ENCODE measurements at places on chromosomes 7 and 10. TPM values are rescaled to one million over a fixed set of nuclear protein-coding genes. Genes with fewer than 3 reads are reported as not detected.

GRCh38 chr10:102431452-102432124, 786 bp downstream of the CUEDC2 start:
- no peaks in the 10 kb centered on the region for H3K36me3 ChIP-seq
- H3K27ac ChIP-seq: no peak overlapping the region
- no peak for DNase-seq
- no peaks in the 10 kb centered on the region for H3K27me3 ChIP-seq

DNA sequence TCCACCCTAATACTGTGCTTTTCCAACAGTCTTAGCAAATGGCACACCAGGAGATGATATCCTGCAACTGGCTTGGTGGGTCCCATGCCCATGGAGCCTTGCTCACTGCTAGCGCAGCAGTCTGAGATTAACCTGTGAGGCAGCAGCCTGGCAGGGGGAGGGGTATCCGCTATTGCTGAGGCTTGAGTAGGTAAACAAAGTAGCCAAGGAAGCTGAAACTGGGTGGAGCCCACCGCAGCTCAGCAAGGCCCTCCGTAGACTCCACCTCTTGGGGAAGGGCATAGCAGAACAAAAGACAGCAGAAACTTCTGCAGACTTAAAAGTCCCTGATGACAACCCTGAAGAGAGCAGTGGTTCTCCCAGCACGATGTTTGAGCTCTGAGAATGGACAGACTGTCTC, 399.0 kb downstream of the CCSER2 start:
- DNase-seq: no peak
- H3K4me1 ChIP-seq: no peaks in the 10 kb centered on the region
- no peak overlapping the region for H3K27ac ChIP-seq
- no peak overlapping the region for H3K4me3 ChIP-seq

- H3K4me1 ChIP-seq: no peaks in the 10 kb centered on the region
- DNase-seq: no peak
- peaks cover 92% of the 10 kb centered on the region for H3K36me3 ChIP-seq
- no peak overlapping the region for H3K27ac ChIP-seq
- no peaks in the 10 kb centered on the region for H3K27me3 ChIP-seq
- no peak overlapping the region for H3K4me3 ChIP-seq
Measured at GRCh38 chr7:106254525-106255116, 30.2 kb downstream of the NAMPT start.

GRCh38 chr7:145036604-145037405, 201.0 kb upstream of the TPK1 start:
- peaks cover 5% of the 10 kb centered on the region for H3K4me1 ChIP-seq
- no peak overlapping the region for H3K4me3 ChIP-seq
- H3K36me3 ChIP-seq: no peaks in the 10 kb centered on the region
- peak; percentile 46 for DNase-seq
- H3K27me3 ChIP-seq: no peaks in the 10 kb centered on the region

DNA sequence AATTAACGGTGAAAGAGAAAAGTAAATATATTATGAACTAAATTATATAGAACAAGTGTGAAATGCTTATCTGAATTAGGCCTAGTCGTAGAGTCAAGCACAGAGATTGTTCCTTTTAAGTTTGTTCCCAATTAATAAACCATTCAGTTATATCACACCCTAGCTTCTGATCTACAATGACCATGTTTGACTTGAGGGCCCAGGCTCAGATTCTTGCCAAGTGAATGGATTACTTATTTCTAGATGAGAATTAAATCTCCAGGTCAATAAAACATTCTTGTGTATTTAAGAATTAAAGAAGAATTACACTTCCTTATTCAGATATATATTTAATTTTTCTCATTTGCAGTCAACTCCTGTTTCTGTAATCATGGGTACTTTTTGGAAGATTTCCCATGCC, 37.4 kb upstream of the ARL4A start:
- H3K4me3 ChIP-seq: no peak overlapping the region
- DNase-seq: no peak
- no peaks in the 10 kb centered on the region for H3K4me1 ChIP-seq
- H3K36me3 ChIP-seq: no peaks in the 10 kb centered on the region

DNA sequence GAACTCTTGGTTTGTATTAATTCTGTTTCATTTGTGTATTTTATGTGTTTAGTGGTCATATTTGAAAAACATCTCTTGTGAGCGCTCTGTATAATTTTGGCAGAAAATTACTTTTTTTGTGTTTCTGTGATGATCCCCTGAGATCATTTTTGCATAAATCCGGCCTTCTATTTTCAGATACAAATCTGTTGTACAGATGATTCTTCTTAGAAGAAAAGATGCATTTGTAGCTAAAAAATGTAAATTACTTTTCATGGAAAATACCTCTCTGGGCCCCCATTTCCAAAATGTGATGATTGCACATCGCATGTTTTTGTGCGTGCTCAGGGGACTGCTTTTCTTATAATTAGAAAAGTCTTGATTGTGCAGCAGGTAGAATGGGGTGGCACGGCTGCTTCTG, 395.4 kb downstream of the LRMDA start:
- no peak overlapping the region for H3K4me3 ChIP-seq
- no peaks in the 10 kb centered on the region for H3K36me3 ChIP-seq
- H3K27me3 ChIP-seq: no peaks in the 10 kb centered on the region
- DNase-seq: no peak
- no peaks in the 10 kb centered on the region for H3K4me1 ChIP-seq
- no peak overlapping the region for H3K27ac ChIP-seq

DNA sequence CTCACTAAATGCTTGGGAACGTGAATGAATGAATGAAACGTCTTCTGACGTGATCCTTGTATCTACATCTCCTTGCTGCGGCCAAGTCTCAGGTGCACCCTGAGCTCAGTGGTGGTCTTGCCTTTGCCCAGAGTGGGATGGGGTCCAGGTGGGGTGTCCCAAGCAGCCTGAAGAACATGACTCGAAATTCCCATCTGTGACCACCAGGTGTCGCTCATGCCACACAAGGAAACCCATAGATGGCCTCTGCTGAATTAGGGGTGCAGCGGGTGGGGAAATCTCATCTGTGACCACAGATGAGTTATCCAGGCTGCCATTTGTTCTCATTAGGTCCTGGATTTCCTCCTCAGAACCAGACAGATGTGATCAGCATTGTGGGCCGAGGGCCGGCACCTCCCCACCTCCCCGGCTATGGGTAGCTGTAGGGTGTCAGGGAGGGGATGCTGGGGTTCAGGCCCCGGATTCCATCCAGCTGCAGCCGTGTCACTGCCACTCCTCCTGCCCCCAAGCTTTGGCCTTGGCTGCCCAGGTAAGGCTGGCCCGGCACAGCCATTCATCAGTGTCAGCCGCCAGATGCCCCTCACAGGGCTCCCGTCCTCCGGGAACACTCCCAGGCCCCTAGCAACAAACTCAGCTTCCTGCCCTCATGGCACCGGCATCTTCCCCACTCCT, 21.0 kb upstream of the GNA12 start:
- H3K27ac ChIP-seq: peak overlapping the region; percentile 95
- H3K27me3 ChIP-seq: no peaks in the 10 kb centered on the region
- peaks cover 28% of the 10 kb centered on the region for H3K4me1 ChIP-seq
- H3K4me3 ChIP-seq: no peak overlapping the region

DNA sequence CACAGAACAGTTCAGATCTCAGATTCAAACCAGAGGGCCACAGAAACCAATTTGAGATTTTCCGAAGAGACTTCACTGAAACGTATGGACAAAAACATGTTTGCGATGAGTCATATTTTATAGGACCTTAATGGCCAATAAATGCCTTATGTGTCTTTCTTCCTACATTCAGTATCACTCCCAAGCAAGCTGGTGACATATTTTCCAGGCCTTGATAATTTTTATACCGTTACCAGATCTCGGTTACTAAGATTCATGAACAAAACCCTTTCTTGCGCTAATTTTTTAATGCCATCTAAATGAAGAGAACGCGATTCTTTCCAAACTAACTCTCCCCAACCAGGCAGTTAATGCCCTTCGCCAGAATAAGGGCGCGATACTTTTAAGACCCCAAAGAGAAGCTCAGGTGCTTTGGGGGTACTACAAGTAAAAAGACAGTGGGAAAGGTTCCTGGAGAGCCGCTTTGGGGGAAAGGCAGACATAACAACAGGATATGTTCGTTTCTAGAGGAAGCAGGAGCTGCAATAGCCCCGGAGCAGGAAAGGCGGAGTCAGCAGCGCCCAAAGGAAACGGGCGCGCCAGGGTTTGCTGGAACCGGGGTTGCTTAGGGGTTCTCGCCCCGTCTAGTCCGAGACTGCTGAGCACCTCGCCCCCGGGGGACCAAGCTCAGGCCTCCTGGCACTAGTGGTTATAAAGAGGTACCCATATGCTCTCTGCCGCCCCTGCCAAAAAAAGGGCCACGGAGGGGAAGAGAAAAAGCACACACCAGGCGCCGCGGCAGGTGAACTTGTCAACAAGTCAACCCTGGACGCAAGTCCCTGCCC, 884 bp downstream of the ICA1 start:
- H3K4me3 ChIP-seq: peak overlapping the region; percentile 67
- H3K27ac ChIP-seq: peak overlapping the region; percentile 87
- DNase-seq: peak; percentile 82
- H3K36me3 ChIP-seq: no peaks in the 10 kb centered on the region

- H3K27me3 ChIP-seq: no peaks in the 10 kb centered on the region
- H3K36me3 ChIP-seq: peaks cover 37% of the 10 kb centered on the region
- no peak overlapping the region for H3K27ac ChIP-seq
- DNase-seq: no peak
- H3K4me1 ChIP-seq: no peaks in the 10 kb centered on the region
- no peak overlapping the region for H3K4me3 ChIP-seq
Measured at GRCh38 chr7:154994996-154995395, 7.9 kb downstream of the PAXIP1 start.

DNA sequence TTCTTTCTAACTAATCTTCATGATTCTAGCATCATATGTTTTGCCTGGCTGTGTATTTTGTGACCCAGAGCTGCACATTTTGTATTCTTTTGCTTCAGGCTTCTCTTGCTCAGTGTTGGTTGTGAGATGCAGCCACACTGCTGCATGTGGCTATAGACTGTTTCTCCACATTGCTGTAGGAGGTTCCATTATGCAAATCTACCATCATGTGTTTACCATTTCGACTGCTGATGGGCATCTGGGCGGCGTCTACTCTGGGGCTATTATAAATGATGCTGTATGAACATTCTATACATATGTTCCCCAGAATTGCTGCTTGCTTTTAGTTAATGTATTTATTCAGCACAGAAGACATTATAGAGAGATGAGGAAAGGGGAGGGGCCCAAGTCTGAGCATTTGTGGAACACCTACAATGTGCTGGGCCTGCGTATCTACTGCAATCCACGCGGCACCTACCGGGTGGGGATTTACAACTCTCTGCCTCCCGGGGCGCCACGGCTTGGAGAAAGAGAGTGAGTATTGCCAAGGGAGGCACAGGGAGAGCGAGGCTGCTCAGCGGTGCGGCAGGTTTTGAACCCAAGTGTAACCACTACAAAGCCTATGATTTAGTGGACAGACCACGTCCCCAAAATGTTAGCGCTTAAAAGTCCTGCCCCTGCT, 172.5 kb downstream of the PRKAG2 start:
- DNase-seq: no peak
- H3K36me3 ChIP-seq: no peaks in the 10 kb centered on the region
- H3K4me1 ChIP-seq: peaks cover 15% of the 10 kb centered on the region
- H3K27ac ChIP-seq: no peak overlapping the region

- H3K36me3 ChIP-seq: no peaks in the 10 kb centered on the region
- no peak overlapping the region for H3K4me3 ChIP-seq
- no peak overlapping the region for H3K27ac ChIP-seq
- no peaks in the 10 kb centered on the region for H3K27me3 ChIP-seq
- no peak for DNase-seq
Measured at GRCh38 chr7:1520539-1521234, 9.8 kb upstream of the MAFK start.

GRCh38 chr7:112302566-112302965, 96.1 kb downstream of the ZNF277 start:
- H3K36me3 ChIP-seq: no peaks in the 10 kb centered on the region
- H3K4me3 ChIP-seq: no peak overlapping the region
- no peak overlapping the region for H3K27ac ChIP-seq
- no peaks in the 10 kb centered on the region for H3K4me1 ChIP-seq
- no peak for DNase-seq

GRCh38 chr7:87875151-87876039, 765 bp downstream of the SLC25A40 start:
- peaks cover 27% of the 10 kb centered on the region for H3K4me1 ChIP-seq
- peak; percentile 70 for DNase-seq
- H3K27ac ChIP-seq: peak overlapping the region; percentile 91

DNA sequence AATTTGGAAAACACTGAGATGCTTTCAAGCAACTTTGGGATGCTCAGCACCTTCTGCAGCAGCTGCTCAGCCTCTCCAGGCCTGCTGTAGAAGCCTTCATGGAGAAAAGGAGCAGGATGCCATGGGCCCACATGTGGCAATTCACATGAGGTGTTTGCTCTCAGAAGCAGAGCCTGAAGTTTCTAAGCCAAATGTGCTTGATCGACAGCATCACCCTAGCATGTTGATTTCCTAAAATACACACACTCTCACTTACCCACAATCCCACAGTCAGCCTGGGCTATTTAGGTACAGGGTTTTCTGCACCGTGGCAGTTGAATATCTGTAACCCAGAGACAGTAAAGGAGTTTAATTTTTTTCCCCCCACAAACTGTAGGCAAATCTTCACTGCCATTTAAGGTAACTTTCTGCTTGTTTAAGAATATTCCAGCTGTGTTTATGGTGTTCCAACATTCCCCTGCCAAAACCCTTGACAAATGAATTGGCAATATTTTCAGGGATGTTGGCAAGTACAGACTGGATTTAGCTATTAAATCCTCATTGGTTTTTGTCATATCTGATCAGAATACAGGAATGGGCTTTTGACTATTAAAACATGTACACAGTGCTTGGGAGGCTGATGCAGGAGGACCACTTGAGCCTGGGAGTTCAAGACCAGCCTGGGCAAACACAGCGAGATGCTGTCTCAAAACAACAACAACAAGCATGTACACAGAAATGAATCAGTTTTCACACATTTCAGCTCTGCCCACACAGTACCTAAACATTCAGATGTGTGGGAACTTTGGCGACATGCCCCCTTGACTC, 244.2 kb downstream of the CELF2 start:
- DNase-seq: no peak
- H3K36me3 ChIP-seq: peaks cover 86% of the 10 kb centered on the region
- H3K4me1 ChIP-seq: no peaks in the 10 kb centered on the region
- no peak overlapping the region for H3K4me3 ChIP-seq
- H3K27me3 ChIP-seq: no peaks in the 10 kb centered on the region
- H3K27ac ChIP-seq: no peak overlapping the region

Gene ADCY1
- total RNA-seq: 3.9 TPM

Gene CALN1
- total RNA-seq: not detected

Gene MYOZ1
- 5.2 TPM for total RNA-seq

Gene CFAP70
- total RNA-seq: 2.7 TPM

Gene CLDN4
- 103 TPM for total RNA-seq

Gene SUN3
- total RNA-seq: not detected

Gene NKX2-3
- total RNA-seq: 0.26 TPM

Measured in upper lobe of right lung (tissue), 1 donor.